Activated effector memory CD4-positive, alpha-beta T cell treated with Interleukin-2 at 50 U/mL for 16 hours (primary cell): ENCODE measurements at places on chromosomes 2 and 18.

DNA sequence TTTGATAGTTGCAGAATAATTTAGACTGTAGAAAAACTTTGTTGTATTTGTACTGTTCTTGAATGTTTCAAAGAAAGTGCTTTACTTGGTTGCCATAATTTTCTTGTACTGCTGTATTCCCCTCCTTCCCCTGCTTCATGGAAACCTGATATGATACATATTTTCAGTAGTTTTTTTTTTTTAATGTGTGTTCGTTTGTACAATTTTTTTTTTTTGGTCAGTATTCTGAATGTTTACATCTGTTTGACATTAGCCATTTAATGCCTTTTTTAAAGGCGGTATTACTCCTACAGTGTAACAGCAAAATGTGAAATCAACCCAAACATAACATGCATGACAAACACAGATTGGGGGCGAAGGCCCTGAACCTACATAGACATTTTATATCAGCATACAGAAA, 172.3 kb downstream of the ASXL3 start:
- DNase-seq = no peak

- no peak for DNase-seq
Observed at GRCh38 chr2:52036024-52036423, 1004.1 kb upstream of the NRXN1 start.

DNA sequence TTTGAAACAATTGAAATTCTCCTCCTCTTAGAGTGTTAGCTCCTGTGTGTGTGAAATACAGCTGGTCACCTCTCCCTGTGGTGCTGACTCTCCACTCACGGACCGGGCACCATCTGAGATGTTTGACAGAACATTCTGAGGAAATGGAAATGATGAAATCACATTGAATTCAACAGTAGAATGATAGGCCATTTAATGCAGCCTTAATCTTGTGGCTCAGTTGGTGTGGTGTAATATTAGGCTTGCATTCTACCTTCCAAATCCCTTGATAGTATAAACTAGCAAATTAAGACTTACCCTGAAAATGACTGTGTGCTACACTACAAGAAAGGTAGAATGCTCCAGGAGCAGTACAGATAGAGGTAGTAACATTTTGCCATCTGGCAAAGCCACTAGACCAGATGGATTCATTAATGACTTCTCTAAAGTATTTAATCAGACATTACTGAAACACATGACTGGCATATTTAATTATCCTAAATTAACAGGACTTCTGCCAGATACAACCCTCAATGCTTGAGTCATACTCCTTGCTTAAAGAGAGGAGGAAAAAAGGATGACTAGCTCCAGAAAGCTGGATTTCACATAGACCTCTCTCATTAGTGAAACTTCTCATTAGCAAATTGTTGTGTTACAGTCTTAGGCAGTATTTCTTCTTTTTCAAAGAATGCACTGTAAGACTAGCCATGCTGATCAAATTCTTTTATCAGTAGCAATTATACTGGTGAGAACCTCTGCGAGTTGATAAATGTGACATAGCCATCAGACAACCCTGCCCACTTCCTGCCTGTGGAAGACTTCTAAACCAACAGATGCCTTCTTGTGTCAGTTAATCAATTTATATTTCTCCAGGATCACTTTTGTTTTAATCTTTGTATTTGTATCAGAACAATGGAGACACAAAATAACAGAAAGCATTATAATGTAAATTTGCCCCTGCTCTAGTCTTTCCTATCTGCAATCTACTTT, 80.6 kb downstream of the EML6 start:
- no peak for DNase-seq

GRCh38 chr18:72181241-72181764, 362.8 kb downstream of the CBLN2 start:
- no peak for DNase-seq

DNA sequence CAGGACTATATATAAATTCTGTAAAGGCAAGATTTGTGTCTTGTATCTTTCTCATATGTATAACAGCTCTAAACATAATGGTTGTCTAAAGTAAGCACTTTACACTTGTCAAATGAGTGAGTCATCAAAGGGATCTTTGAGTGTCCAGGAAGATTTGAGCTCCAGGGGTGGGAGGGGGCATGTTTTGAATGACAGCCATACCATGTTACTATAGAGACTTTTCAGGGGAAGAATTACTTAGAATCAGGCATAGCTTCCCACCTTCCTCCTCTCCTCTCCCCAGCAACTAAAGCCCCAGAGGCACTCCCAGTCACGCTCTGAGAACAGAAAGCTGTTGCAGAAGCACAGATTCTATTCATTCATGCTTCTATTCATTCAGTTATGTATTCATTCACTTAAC, 65.8 kb upstream of the ALK start:
- DNase-seq = no peak

- no peak for DNase-seq
Observed at GRCh38 chr2:137117385-137117784, 352.0 kb downstream of the THSD7B start.

- DNase-seq = no peak
Observed at GRCh38 chr2:24877646-24878045, 42.4 kb downstream of the ADCY3 start.

- no peak for DNase-seq
Observed at GRCh38 chr2:203626952-203627681, 79.3 kb upstream of the CD28 start.

DNA sequence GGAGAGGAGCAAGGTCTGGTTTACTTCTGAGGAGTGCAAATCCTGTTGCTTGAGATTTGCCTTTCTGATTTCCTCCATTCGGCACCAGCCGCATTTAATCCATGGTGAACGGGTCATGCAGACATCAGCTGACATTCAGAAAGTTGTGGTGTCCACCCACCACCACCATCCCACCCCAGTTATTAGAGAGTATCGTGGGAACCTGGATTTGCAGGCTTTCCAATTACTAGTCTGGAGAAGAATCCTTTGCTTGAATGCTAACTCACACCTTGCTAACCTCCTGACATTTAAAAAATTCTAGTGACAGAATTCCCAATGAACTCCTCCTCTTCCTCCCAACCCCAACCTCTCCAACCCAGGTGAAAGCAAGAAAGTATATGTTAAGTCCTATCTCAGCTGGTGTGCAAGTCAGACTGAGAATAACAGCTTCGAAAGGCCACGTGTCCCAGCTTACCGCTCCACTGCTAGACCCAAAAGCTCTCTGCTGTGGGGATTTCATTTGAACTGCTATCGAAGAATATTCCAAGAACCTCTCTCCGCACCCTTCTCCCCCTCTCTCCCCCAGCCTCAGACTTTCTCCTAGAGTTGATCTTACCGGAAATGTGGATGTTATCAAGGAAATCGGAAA, 17.7 kb downstream of the BCL11A start:
- no peak for DNase-seq

GRCh38 chr2:1771626-1772280, 27.4 kb upstream of the PXDN start:
- DNase-seq = no peak

DNA sequence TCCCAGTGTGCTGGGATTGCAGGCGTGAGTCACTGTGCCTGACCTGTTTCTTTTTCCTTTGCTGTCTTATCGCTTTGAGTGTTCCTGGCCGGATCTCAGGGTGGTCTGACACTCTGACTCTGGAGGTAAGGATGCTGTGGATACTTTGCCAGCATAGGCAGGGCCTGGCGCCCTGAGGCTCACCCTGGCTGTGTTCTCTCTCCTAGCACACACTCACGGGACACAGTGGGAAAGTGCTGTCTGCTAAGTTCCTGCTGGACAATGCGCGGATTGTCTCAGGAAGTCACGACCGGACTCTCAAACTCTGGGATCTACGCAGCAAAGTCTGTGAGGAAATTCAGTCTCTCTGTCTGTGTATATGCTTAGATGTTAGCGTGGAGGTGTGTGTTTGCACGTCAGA, 18.0 kb upstream of the SAG start:
- DNase-seq = no peak
